Stimulated activated CD4-positive, alpha-beta T cell treated with anti-CD3 and anti-CD28 coated beads, Interleukin-1b, Interleukin-23, amount 100 ng/mL, for 1 hour (primary cell): ENCODE measurements at places on chromosomes 2 and 18.

- DNase-seq = no peak
Measured at GRCh38 chr2:173868406-173868805, 96.8 kb downstream of the SP3 start.

DNA sequence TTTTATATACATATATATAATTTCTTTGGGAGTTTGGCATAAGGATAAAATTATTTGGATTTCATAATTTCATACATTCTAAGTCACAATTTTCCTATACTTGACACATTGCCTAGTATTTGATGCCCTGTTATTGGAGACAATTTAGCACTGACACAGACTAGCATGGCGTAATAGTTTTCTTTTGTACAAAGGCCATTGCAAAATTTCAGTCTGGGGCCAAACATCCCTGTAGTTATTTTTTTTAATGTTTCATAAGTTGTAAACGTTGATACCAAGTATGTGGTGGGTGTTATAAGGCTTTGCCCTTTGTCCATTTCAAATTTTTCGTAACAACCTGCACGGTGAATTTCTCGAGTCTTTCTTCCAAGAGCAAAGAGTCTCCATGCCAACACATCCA is 95.7 kb upstream of the NRP2 start:
- no peak for DNase-seq

- no peak for DNase-seq
Measured at GRCh38 chr2:36484454-36484853, 113.5 kb downstream of the FEZ2 start.

DNA sequence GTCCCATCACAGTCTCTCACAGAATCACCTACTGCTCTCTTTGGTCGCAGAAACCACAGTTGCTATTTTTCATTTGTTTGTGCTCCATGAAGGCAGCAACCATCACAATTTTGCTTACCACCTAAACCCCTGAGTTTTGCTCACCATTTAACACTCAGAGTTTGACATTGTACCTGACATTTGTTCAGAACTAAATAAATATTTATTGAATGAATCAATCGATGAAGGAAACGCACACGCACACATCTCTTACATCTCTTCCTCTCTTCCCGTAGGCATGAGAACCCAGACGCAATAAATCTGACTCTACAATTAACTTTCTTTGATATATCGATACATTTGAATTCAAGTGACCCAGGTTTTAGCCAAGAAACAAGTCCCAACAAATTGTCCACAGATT is 105.5 kb upstream of the RNF152 start:
- no peak for DNase-seq

DNA sequence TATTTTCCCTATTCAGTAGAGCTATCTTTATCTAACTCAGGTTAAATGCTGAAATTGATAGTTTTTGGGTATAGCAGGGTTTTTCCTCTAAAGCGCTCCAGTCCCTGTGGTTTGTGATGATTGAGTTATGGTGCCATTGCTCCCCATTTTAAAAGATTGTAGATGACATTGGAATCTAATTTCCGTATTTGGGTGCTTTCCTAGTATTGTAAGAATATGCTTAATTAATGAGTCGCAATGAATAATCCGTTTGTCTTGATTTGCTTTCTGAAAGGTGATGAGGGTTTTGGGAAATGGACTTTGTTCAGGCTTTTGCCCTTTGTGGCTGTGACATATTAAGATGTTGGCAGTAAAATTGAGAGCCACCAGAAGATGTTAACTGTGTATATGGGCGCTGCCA is 3.9 kb downstream of the RPS7 start:
- DNase-seq = no peak

- no peak for DNase-seq
Measured at GRCh38 chr2:27591745-27592144, 8.9 kb downstream of the ZNF512 start.

DNA sequence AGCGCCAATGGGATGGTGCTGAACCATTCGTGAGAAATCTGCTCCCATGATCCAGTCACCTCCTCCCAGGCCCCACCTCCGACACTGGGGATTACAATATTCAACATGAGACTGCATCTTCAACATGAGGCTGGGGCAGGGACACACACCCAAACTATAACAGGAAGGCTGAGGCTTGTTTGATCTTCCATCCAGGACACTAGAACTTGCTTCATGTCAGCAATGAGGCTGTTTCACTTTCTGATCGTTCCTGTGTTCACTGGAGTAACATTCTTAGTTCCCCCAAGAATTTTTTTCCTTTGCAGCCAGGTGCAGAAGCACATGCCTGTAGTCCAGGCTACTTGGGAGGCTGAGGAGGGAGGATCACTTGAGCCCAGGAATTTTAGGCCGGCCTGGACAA is 30.8 kb upstream of the SOX11 start:
- no peak for DNase-seq

DNA sequence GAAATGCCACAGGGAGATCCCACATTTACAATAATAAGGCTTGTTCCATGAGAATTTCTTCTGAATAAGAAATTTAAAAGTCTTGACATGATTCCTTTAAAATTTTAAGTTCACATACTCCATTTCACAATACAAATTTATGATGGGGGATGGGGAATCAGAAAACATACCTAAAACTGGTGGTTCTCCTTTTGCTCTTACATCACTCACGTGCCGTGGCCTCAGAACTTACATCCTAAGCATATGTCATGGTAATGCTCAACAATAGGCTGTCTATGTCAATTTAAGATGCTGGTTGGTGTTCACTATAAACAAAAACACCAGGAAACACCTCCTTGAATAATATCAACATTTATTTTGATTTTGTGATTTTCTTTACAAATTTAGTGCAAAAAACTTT is 12.8 kb downstream of the UPP2 start:
- DNase-seq = no peak

DNA sequence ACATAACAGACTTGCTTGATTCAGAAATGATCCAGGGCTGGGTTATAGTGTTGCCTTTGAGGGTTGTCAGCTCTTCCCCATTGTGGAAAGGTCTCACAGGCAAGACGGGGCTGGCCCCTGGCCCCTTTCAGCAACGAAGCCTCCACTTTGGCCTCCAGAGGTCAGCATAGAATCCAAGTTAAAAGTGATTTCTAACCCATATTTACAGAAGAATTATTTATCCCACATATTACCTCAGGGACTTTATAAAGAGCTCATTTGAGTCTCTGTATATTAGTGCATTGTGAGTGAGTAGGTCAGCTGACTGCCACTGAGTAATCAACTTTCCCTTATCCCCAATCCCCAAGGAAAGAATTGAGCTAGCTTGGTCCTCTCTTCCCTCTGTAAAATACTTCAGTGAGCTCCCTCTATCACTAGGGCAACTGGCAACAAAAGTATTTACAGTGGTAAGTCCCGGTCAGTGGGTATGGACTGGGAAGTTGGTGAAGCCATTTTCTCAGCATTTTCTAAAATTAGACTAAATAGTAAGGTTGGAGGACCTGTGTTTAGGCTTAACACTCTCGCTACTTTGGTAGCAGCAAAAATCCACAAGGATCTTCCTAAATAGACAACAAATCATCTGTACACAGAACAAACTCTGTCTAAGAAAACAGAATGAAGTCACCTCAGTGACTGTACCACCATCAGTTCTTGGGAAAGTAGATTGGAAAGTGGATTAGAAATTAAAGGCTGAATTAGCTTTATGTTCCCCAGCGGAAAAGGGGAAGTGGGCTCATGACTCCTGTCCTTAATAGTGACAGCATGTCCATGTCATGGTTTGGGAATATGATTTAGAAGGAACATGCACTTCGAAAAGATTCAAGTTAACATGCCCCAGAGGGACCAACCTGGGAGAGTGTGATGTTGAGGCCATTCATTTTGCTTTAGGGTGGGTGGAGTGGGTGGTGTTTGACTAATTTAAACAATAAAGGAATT is 171.0 kb upstream of the SIX3 start:
- DNase-seq = no peak

DNA sequence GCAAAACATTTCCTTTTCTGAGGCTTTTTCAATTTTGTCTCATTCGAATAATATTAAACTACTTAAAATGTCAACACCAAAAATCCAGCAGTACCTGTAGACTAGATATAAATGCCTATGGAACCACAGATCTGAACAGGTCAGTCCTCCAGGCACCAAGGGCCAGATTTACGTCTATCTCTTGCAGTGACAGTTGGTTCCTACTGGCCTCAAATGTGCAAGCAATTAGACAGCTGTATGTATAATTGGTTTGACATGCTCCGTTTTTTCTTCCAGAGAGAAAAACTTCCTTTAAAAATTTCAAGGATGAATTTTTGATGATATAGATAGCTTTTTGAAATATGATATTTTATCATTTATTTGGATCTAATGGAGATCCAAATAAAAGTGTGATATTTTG is 443.8 kb upstream of the POU3F3 start:
- DNase-seq = no peak

DNA sequence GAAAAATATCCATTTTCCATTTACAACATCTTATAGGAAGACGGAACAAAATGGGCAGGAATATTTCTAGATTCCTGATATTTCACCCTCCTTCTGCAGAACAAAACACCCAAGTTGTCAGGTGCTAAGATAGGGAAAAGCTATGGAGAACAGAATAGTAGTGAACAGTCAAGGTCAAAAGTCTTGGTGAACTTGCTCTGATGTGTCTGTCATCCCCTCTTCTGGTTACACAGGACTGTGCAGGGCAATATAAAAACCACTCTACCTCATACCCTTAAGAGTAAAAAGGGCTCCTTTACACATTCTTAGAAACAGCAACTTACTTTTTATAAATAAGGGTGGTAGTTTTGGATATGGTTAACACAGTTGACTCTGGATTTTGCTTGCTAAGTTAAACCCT is 4.4 kb downstream of the MYL1 start:
- no peak for DNase-seq

DNA sequence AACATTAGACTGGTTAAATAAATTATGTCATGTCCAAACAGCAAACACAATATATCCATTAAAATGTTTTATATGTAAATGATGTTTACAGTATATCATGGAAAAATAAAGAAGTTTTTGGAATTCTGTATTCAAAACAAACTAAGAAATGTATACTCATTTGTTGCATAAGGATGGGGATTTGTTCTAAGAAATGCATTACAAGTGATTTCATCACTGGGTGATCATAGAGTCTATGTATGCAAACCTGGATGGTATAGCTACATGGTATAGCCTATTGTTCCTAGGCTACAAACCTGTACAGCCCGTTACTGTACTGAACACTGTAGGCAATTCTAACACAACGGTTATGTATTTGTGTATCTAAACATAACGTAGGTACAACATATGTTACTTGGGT is 35.1 kb downstream of the ARL5A start:
- DNase-seq = no peak

DNA sequence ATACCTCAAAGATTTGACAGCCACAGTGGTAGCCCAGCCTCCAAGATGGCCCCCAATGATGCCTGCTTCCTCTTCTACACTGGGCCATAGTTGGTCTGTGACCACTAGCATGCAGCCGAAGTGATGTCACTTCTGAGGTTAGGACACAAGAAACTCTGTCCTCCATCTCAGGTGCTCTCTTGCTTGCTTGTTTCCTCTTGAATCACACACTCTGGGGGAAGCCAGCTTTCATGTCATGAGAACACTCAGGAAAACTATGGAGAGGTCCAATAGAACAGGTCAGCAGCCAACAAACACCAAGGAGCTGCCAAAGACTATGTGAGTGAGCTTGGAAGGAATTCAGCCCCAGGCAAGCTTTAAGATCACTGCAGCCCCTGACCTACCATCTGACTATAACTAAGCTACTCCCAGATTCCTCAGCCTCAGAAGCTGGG is 3.3 kb upstream of the ADAM17 start:
- DNase-seq = no peak

DNA sequence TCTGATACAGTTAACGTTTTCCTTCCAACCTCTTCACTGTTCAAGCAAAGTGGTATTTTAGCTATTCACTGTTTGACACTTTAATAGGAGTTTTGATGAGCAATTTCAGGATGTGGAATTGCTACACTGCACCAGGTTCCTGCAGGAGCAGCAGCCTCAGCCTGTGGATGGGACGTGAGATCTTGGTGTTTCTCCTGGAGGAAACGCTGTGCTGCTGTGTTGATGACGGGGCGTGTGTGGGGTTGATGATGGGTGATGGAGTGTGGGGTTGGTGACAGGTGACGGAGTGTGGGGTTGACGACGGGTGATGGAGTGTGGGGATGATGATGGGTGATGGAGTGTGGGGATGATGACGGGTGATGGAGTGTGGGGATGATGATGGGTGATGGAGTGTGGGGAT is 98.9 kb downstream of the RTP5 start:
- DNase-seq = no peak

GRCh38 chr2:9297807-9298206 is 91.2 kb downstream of the ASAP2 start:
- no peak for DNase-seq

- DNase-seq = no peak
Measured at GRCh38 chr2:195666113-195666712, 9.2 kb downstream of the SLC39A10 start.

DNA sequence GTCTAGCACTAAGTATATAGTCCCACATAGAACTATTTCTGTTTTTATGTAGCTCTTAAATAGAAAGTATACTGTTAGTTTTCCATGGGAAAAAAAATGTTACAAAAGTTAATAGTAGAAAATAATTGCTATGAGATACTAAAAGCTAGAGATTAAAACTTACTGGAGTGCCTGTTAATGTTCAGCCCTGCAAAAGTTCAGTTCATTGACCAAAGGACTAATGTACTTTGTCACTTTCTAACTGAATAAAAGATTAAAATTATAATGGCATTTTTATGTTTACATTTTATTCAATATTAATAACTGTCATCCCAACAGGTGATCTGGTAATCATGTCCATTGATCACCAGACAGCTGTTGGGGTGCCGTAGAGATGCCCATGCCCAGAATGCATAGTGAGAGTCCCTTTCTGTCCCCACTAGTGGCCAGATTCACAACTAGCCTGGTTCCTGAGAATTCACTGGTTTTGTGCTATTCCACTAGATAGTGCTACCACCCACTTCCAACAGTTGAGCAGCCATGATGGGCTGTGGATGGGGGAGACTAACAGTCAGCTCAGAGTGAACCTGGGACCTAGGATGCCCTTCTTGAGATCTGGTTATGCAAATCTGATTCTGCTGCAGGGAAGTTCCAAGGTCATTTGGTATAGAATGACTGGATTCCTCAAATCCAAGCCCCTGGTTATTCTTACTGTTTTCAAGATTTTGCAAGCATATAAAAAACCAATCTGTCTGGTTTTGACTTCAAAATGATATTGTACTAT is 57.8 kb downstream of the AFTPH start:
- no peak for DNase-seq

DNA sequence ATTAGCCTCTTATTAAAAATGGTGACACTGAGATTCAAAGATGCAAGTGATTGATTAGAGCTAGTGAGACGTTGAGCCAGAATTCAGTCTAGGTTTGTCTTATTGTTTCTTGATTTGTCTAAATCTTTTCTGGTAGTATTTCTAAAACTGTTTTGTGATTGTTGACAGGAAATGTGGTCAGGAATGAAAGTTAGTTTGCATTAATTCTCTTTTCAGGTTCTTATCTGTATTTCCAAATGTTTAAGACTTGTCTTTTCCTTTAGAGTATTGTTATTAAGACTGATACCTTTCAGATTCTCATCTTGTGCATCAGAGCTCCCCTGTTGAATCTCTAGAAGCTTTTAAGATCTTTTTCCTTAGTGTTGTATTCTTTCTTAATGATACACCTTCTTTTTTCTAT is 89.3 kb downstream of the MBD5 start:
- no peak for DNase-seq

- no peak for DNase-seq
Measured at GRCh38 chr2:120624738-120625446, 110.8 kb upstream of the GLI2 start.

GRCh38 chr2:30504731-30505130 is 57.7 kb downstream of the LCLAT1 start:
- DNase-seq = no peak

- DNase-seq = no peak
Measured at GRCh38 chr2:52260904-52261303, 1229.0 kb upstream of the NRXN1 start.

GRCh38 chr18:24930478-24930877 is 421.5 kb downstream of the ZNF521 start:
- DNase-seq = no peak
